ENCODE measurements at places on chromosomes 2 and 18.

GRCh38 chr2:165791421-165792103, 2.5 kb downstream of the GALNT3 start:
- DNase-seq, result no peak

- no peak for DNase-seq
These were observed 134.8 kb downstream of the MREG start for GRCh38 chr2:215878476-215879063.

- no peak for DNase-seq
These were observed 202.7 kb upstream of the SPOPL start for GRCh38 chr2:138298900-138299299.

- peak; percentile 19 for DNase-seq
These were observed 57.8 kb upstream of the CTAGE1 start for GRCh38 chr18:22475426-22476100.

- DNase-seq, result no peak
These were observed 54.8 kb downstream of the CALCRL start for GRCh38 chr2:187393211-187393610.

DNA sequence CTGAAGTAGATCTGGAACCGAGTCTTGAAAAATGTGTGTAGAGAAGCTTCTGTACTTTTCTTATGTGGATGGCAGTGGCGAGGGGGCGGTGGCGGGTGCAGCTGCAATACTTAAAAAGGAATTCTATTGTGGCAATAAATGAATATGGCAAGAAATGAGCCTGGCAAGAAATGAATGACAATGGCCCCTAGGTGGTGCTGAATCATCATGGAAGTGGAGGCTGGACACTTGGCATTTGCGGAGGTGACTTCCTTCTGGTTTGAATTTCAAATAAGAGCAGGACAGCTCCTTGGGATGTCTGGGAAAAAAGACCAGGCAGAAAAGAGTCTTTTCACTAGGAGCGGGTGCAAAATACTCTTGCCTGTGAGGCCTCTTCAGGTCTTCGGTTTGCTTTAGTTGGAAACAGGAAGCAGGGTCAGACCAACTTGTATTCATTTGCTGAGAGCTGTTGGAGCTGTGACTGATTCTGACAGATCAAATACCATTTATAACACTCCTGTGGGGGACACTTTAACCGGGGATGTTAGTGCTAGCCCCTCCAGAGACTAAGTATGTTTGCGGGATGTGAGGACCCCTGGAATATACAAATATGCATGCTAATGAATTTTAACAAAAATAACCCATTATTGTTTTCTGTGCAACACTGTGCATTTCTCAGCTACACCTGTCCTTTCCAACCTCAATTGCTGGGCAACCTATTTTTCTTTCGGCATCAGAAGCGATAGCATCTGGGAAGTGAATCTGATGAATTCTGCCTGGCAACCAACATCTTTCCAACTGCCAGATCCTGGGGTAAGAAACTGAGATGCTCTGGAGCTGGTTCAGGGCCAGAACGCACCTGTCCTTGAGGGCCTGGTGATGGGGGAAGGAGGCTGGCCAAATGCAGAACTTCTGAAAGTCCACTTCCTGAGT, 35.4 kb downstream of the FASTKD2 start:
- peak; percentile 68 for DNase-seq

DNA sequence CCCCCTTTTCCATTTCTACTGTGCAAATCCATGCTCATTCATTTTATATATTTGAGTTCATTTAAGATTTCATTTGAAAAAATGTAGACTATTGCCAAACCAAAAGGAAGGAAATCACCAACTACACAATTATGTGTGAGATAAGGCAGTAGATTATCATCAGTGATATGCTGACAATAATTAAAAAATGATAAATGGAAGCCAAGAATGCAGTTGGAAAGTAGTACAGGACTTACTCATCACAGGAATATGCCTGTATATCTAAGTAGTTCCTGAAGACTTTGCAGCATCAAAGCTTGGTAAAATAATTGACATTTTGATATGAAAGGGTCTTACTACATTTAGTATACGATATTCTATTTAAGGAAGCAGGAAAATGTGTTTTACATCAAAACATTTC, 166.1 kb upstream of the OTX1 start:
- no peak for DNase-seq

DNA sequence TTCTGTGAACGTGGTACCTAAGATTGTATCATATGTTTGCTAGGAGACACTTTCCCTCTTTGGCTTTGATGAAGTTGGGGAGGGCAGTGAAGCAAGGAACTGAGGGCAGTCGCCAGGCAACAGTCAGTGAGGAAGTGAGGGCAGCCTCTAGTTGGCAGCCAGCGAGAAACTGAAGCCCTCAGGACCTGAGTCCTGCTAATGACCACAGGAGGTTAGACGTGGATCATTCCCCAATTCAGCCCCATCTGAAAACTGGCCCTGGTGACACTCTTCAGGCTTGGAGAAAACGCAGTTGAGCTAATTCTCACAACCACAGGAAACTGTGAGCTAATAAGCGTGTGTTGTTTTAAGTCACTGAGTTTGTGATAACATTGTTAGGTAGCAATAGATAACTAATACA, 84.5 kb upstream of the REG3G start:
- no peak for DNase-seq

- peak; percentile 15 for DNase-seq
These were observed 262.9 kb upstream of the CDH2 start for GRCh38 chr18:28439870-28440269.

DNA sequence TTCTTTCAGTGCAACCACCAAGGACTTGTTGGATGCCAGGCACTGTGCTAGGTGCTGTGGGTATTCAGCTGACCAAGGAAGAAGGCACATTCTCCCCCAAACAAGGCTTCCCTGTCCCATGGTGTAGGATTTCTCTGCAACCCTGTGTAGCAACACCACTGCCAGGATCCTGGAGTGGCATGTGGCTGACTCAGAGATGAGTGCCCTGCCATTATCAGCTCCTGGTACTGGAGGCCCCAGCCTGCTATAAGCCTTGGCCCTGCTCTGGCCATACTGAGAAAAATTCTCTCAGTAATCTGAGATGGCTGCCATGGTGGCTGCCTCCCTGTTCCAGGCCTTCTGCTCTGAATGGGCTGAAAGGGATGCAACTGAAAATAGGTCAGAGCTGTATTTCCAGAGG, 4.3 kb downstream of the SMYD5 start:
- no peak for DNase-seq

DNA sequence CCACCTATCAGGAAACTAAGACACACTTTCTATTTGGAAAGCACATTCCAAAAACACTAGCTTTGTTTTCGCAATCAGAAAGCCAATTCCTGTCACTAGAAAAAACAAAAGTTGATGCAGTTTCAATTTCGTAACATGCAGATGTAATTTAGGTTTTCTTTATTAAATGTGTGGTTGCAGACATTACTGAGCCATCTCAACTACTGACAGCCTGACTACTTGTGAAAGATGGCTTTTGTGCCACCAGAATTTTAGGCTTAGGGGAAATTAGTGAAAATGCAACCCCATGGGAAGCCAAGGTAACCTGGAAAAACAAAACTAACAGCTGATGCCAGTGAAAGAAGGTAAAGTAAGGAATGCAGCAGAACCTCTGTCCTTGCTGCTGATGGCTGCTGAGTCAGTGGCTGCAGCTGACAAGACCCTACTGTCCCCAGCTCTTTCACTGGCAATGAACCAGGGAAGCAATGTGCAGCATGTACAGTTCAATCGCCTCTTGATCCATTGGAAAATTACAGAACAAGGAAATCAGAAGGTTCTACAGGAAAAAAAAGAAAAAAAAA, 34.9 kb downstream of the FEZ2 start:
- DNase-seq, result no peak

DNA sequence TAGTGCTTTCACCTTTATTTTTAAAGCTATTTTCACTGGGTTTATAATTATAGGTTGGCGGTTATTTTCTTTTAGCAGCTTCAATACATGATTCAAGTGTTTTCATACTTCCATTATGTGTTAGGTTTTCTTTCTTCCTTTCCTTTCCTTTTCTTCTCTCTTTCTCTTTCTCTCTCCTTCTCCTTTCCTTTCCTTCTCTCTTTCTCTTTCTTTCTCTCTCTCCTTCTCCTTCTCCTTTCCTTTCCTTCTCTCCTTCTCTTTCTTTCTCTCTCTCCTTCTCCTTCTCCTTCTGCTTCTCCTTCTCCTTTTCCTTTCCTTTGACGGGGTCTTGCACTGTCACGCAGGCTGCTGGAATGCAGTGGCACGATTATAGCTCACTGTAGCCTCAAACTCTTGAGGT, 36.0 kb downstream of the HAUS1 start:
- no peak for DNase-seq

- DNase-seq, result no peak
These were observed 24.9 kb downstream of the MTCL1 start for GRCh38 chr18:8730080-8730827.

DNA sequence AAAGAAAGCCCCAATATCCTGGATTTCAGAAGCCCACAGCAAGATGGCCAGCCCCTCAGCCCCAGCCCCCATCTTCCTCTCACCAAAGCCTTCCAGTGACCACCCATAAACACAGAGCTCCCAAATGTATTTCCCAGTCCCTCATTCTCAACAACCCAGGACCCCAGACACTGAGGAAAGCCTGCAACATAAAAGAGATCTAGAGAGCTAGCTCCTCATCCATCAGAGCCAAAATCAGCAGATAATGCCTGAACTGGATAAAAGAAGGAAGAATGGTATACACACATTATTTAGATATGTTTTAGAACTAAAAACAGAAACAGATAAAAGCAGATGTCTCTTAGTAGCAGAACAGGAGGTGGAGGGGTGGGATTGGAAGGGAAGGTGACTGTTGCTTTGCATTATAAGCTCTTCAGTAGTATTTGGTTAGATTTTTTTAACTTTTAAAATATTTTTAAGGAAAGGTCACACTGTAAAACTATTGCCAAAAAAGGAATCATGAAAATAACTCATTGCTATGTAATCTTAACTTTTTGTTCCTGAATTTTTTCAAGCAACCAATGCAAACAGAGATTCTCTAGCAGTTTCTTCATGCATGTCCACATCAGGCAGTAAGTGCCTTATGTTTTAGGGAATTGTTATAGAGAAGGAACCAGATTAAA, 144.2 kb upstream of the PKDCC start:
- DNase-seq, result no peak

DNA sequence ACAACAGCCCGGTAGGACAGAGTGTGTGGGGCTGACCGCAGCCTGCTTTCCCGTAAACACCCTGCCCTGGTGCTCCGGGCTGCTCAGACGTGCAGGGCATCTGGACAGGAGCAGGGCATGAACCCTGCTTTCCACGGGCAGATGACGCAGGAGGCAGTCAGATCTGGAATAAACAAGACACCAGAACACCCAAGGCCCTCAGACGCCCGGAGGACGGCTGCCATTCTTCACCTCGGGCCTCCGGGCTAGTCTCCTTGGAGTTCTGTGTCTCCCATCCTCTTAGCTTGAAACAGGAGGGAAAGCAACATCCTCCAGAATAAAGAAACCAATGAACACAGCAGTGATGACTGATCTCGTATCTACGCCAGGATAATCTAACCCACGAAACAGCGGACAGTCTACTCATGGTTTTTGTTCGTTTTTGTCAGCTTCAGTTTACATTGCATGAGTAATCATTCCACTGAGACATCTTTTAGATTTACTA, 7.3 kb downstream of the PXDN start:
- no peak for DNase-seq

DNA sequence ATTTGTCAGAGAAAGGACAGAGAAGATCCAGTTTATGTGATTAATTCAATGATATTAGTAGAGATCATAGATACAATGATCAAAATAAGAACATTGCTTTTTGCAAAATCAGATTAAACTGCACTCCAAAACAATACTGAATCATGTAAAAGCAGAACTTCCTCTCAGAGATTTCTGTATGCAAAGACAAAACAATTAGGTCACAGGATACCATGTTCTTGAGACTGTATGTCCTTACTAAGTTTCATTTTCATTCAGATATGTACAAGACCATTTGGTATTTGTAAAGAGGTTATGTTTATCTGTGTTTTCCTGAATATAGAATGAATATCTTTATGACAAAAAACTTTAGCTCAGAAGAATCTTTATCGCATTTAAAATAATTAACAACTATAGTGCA, 161.8 kb downstream of the DLGAP1 start:
- DNase-seq, result no peak

- no peak for DNase-seq
These were observed 19.0 kb downstream of the DNPEP start for GRCh38 chr2:219368690-219369191.

- DNase-seq, result peak; percentile 55
These were observed 8.6 kb upstream of the RNF152 start for GRCh38 chr18:61901323-61901986.

DNA sequence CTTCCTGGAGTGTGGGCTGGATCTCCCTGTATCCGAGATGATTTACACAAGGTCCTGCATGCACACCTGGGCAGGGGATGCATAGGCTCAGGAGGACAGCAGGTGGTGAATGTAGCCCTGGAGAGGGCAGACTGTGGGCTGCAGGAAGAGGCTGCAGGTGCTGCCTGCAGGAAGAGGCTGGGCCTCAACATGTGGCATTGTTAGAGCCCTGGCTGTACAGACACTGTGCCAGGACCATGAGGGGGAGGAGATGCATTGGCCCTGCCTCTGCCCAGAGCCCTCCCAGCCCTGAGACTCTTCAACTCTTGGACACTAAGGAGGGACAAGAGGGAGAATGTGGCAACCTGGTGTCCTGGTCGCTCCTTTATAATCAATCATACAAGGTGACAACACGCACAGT, 392.8 kb downstream of the TNS1 start:
- no peak for DNase-seq

DNA sequence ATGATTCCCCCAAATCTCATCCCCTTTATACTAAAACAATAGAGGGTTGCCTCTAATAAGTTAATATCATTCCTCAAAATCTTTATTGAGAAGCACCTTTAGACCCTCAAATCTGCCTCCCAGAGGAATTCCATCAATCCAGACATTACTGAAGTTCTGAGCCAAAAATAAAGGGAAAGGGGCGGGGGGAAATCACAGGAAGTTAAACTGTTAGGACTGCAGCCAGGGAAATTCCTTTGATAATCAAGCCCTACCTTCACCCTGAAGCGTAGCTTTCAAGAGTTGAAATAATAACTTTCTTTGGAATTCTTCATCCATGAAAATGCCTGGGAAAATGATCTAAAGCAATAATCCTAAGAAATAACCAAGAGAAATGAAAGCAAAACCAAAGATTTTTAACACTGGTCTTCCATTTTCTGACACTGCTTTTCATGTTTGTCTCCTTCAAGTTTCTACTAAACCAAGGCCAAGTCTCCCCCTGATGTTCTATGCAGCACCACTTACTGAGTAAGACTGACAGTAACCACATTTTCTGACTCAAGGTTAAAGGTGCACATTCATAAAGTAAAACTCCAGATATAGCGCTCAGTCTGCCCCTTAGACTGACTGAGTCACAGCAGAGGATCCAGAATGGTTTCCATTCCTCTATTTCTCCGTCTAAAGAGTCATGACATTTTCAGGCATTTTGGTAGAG, 78.2 kb downstream of the TCF4 start:
- no peak for DNase-seq

- DNase-seq, result no peak
These were observed 126.4 kb downstream of the ASB1 start for GRCh38 chr2:238553159-238553558.

DNA sequence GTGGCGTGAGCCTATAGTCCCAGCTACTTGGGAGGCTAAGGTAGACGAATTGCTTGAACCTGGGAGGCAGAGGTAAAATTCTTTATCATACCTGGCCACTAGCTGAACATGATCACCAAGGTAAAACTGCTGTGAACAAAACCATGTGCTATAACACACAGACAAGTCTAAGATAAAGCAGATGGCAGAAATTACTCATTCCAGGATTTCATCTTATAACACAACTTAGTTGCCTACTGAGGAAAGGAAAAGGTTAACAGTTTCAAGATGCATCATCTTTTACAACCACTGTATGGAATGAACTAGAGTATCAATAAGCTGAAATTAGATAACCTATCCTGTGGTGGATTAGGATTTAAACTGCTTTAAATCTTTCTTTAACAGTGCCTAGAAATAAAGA, 8.3 kb downstream of the ARL5A start:
- no peak for DNase-seq

- no peak for DNase-seq
These were observed 30.2 kb upstream of the SCLY start for GRCh38 chr2:238030422-238031155.

All from NCI-H1105 treated with DMSO at 0.1 percent for 48 hours (cell line).